ENCODE measurements at places on chromosomes 12 and 14. TPM values are rescaled to one million over a fixed set of nuclear protein-coding genes. Genes with fewer than 3 reads are reported as not detected.

Gene IQSEC3
- polyA plus RNA-seq: 1.9 TPM

Gene KRT71
- not detected for polyA plus RNA-seq

Gene RD3L
- not detected for polyA plus RNA-seq

Gene RNASE7
- 0.11 TPM for polyA plus RNA-seq

Gene TAS2R31
- not detected for polyA plus RNA-seq

Gene TTC8
- 14.6 TPM for polyA plus RNA-seq

Gene OR6C76
- not detected for polyA plus RNA-seq

Gene SETD1B
- 15.8 TPM for polyA plus RNA-seq

Gene DTD2
- polyA plus RNA-seq: 13.5 TPM

Gene TAS2R20
- 1.7 TPM for polyA plus RNA-seq

Gene PTPRB
- polyA plus RNA-seq: 18.8 TPM

Gene CLEC2A
- not detected for polyA plus RNA-seq

Gene PLCZ1
- polyA plus RNA-seq: not detected

Gene CCDC175
- not detected for polyA plus RNA-seq

Gene MAP3K9
- polyA plus RNA-seq: 0.24 TPM

Gene MFAP5
- polyA plus RNA-seq: 169 TPM

Data from muscle of arm (tissue), 14 donors.